ENCODE measurements at places on chromosomes 6 and 20.

DNA sequence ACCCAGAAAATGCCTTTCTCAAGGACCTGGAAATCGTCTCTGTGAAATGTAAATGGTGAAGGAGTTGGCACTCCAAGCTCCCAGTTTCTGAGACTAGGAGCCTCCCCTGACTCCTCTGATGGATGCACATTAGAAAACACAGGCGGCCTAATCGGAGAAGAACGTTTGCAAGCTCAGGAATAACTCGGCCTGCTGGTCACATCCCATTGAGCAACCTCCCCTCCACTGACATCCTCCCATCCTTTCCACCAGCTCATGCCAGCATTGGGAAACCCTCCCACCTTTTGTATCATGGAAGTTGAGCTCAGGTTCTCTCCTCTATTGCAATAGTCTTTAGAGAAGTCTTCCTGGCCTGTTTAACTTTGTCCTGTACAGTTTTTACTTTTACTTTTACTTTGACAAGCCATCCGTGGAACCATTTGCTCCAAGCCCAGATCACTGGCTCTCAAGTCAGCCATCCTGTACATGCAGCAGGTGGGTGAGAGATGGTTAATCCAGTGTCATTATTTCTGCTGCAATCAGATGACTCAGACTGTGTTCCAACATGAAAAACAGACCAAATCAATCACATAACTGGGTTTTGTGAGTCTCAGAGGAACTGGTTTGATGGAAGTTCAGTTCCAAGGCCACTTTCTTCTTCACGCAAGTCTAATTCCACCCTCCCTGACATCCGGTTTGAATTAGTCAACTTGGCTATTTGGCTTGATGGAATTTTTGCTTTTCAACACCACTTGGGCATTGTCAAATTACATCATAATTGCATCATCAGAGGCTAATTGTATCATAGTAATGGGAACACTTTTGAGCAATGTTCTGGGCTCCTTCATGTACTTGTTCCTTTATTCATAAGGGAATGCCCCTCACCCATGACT, 619.4 kb upstream of the CDH4 start:
- DNase-seq: no peak

GRCh38 chr6:19557191-19557590, 280.0 kb upstream of the ID4 start:
- DNase-seq: no peak

DNA sequence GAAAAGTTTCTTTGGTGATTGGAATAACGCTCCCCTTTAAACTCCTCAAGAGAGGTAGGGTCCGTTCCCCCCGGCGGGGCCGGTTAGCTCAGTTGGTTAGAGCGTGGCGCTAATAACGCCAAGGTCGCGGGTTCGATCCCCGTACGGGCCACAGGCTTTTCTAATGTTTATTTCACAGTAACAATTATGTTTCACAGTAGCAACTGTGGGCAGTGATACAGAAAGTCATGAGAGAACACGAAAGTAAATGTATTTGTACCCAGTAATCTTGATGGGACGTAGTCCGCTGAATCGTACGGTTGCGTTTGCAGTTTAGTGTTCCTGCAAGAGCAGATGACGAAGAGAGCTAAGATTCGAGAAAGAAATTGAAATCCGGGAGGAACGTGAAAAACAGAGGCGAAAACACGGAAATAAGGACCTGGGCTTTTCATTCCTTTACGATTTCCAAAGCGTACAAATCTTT, 505.5 kb downstream of the PRIM2 start:
- no peak for DNase-seq

- DNase-seq: no peak
These were observed 563.1 kb downstream of the TFAP2A start for GRCh38 chr6:9851541-9852380.

DNA sequence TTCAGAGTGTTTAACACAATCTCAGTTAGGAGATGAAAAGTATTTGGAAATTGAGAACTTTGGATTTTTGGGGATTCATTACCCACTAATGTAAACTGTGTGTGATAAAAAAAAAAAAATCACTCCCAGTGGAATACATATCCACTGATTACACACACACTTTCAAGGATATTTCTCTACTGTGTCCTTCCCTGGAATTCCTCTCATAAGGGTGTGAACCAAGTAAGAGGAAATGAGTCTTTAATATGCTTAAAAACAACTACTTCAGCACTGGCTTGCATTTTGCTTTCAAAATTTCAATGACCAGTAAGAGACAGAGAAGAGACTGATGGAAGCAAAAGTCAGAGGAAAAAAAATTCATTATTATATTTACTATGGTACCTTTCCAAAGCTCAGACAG, 24.5 kb upstream of the MYCT1 start:
- no peak for DNase-seq

GRCh38 chr6:154937306-154938220, 57.6 kb upstream of the TIAM2 start:
- no peak for DNase-seq

DNA sequence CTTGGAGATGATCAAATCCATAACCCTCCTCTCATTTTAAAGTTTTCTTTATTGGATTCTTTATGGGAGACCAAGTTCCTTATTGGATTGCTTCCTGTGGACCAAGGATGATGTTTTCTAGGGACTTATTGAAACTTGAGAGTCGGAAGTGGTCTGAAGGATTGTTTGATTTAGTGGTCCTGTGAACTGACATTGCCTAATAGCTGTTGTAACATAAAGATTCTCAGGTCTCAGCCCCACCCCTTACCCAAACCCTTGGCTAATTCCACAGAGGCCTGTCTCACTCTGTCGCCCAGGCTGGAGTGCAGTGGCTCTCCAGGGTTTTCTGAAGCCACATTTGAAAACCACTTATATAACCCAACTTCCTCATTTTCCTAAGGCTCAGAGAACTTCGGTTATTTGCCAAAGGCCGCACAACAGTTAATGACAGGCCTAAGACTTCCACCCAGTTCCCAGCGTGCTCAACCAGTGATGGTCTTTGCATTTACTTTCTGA, 77.0 kb downstream of the ATXN1 start:
- no peak for DNase-seq

DNA sequence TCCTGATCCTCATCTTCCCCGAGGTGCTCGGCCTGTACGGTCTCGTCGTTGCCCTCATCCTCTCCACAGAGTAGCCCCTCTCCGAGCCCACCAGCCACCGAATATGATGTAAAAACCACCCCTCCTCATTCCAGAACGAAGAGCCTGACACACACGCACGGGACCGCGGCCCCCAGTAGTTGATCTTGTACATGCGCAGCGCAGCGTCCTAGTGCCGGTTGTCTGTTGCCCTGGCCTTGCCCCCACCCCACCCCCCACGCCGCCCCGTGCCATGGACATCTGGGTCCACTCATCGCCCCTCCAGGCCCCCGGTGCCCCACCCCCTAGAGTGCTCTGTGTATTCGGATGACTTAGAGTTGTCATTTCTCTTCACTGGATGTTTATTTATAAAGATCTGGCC, 5.2 kb upstream of the PRPH2 start:
- DNase-seq: no peak

DNA sequence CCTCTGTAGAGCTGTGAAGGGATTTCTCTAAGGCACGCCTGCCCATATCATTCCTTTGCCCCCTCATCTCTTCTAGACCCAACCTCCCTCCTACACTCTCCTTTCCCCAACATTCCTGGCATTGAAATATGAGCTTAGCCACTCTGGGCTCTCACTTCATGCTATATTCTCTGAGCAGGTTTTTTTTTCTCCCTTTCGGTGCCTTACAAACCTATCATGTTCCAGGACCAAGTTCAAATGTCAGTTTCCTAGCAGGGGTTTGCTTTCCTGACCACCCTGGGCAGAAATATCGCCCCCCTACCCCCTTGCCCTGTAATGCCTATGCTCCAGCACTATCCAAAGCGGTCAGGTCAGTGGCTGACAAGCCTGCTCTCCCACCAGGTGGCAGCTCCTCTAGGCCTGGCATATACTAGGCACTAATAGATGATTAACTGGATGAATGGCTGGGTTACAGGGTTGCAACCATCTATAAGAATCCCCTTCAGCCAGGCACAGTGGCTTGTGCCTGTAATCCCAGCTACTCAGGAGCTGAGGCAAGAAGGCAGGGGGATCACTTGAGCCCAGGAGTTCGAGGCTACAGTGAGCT, 25.7 kb upstream of the AAR2 start:
- DNase-seq: no peak

GRCh38 chr6:68973066-68973465, 338.0 kb downstream of the ADGRB3 start:
- no peak for DNase-seq

GRCh38 chr6:12060780-12061609, 48.9 kb downstream of the HIVEP1 start:
- peak; percentile 24 for DNase-seq

- DNase-seq: no peak
These were observed 134.7 kb downstream of the FAM83B start for GRCh38 chr6:54981276-54981609.

DNA sequence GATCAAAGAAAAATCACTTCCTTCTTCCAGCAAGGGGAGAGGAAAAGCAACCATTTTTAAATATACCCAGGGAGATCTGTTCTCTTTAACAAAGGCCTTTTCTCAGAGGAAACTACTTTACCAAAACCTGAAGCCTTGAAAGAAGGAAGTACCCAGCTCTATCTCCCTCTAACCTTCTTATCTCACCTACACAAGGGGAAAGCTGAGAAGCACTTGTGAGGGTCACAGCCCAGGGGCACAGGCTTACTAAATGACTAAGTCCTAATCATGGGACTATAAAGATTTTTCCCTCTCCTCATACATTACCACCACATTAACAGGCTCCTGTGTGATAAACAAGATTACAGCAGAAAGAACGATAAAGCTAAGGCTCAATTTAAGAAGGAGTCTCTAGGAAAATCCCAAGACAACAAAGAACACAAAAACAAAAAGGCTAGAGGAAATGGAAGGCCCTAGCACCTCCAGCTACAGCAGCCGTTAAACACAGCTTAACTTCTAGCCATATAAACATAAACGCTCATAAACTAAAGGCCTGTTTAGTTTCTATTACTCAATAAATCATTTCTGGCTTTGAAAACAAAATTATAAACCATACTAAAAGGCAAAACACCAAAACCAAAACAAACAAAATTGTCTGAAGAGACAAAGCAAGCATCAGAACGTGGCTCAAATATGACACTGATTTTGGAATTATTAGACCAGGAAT, 284.9 kb upstream of the ECI2 start:
- no peak for DNase-seq

- no peak for DNase-seq
These were observed 26.2 kb downstream of the ARHGAP18 start for GRCh38 chr6:129683601-129684322.

DNA sequence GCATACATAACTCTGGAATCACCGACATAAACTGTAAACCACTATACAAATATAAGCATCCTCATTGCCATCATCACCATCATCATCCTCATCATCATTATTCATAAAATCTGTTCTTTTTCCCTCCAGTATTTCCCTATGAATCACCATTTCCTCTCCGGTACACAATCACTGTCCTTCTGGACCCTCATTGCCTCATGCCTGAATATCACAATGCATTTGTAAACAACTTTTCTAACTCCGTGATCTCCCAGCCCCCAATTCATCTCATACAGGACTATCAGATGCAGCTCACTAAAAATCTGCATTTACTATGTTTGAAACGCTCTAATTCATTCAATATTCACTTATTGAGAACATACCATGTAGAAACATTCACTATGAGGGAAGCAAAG, 339.7 kb downstream of the TBC1D32 start:
- no peak for DNase-seq

GRCh38 chr20:22425344-22426295, 158.8 kb downstream of the FOXA2 start:
- no peak for DNase-seq

DNA sequence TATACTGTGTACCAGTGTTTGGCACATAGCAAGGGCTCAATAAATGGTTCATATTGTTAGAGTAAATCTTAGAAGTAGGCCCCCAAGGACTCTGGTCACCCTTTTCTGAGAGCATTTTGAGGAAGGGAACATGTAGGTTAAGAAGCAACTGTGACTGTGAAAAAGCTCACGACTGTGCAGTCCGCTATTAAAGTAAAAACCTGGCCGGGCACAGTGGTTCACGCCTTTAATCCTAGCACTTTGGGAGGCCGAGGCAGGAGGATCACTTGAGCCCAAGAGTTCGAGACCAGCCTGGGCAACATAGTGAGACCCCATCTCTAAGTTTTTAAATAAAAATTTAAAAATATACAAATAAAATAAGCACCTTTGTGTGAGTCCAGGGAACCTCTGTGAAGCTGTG, 5.0 kb downstream of the ZDHHC14 start:
- DNase-seq: no peak

DNA sequence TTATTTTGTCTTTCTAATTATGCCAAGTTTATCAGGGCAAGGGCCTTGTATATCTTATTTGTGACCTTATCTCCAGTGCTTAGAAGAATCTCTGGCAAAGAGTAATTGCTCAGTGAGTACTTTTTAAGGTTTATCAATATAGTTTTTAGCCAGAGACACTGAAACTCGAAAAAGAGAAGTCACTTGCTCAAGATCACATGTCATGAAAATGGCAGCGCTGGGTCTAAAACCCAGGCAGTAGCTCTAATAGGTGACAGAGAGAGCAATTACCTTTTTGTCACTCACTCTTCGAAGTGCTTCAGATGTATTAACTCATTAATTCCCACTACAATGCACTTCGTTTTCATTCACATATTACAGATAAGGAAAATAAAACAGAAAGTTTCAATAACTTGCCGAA, 667.5 kb downstream of the DOK5 start:
- no peak for DNase-seq

- no peak for DNase-seq
These were observed 13.5 kb downstream of the IL22RA2 start for GRCh38 chr6:137159912-137160311.

- DNase-seq: no peak
These were observed 61.5 kb upstream of the FNDC1 start for GRCh38 chr6:159107451-159108260.

DNA sequence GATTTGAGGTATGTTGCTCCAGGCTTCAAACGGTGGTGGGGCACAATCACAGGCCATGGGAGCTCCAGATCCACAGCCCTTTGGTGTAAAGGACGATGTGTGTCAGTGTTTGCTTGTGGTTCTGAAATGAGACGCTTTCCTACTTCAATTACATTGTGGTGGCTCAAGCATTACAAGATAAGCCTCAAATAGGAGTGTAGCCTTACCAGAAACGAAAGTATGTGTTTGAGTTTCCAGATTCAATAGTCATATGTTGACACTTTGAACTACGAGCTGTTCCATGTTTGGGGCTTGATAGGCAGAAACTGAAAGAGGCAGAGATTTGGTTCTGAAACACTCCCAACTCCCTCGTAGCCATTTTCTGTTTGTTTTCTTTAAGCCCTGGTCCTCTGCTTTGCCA, 187.1 kb downstream of the MYLK4 start:
- DNase-seq: no peak

DNA sequence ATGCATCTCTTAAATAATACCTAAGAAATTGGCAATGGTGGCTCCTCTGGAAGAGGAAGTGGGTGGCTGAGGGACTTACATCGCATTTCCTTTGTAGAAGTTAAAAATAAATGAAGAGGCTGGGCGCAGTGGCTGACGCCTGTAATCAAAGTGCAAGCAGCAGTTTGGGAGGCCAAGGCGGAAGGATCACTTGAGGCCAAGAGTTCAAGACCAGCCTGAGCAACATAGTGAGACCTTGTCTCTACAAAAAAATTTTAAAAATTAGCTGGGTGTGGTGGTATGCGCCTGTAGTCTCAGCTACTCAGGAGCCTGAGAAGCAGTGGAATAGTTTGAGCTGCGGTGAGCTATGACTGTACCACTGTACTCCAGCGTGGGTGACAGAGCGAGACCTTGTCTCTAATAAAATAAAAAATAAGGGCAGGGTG, 12.2 kb upstream of the NCOA3 start:
- no peak for DNase-seq
